Heart left ventricle (tissue), 16 donors: ENCODE measurements at places on chromosomes 3 and 15. TPM values are rescaled to one million over a fixed set of nuclear protein-coding genes. Genes with fewer than 3 reads are reported as not detected.

DNA sequence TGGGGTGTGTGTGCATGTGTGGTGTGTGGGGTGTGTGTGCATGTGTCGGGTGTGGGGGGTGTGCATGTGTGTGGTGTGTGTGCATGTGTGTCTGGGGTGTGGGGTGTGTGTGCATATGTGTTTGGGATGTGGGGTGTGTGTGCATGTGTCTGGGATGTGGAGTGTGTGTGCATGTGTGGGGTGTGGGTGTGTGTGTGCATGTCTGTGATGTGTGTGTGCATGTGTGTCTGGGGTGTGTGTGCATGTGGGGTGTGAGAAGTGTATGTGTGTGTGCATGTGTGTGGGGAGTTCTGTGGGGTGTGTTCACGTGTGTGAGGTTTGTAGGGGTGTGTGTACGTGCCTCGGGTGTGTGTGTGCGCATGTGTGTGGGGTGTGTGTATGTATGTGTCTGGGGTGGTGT is 6.7 kb upstream of the OCA2 start:
- DNase-seq = no peak

The BSN gene
- total RNA-seq = 1.6 TPM

- no peak for DNase-seq
These were observed 60.3 kb upstream of the UBE2Q2 start for GRCh38 chr15:75782926-75783325.

GRCh38 chr3:15514663-15515340 is 6.7 kb downstream of the COLQ start:
- no peak for DNase-seq

DNA sequence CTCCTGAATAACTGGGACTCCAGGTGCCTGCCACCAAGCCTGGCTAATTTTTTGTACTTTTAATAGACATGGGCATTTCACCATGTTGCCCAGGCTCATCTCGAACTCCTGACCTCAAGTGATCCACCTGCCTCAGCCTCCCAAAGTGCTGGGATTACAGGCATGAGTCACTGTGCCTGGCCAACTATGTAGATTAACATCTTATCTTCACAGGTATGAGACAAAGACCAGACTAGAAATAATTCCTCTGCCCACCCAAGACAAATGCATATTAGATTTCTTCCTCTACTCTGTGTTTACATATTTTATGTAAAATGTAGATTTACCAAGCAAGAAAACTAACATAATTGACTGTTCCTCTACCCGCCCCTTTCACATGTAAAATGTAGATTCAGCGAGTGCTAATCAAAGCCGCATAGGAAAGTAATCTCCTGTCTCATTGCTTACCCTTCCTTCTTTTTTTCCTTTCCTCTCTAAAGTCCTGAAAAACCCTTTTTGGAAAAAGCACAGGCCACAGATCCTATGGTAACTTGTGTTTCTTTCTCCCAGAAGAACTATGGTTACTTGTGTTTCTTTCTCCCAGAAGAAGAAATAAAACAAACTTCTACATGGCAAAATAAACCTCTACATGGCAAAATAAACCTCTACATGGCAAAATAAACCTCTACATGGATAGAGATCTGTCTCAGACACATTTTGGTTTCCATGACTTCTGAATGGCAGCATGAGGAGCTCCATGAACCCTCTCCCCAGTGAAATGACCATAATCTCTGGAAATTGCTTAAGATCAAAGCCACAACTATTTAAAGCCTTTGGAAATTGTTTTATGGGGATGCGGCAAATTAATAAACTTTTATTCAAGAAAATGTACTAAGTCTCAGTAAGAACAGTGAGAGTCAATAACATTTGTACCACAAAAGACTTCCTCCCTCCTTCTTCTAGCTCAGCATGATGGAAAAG is 9.1 kb upstream of the ABHD2 start:
- DNase-seq = no peak

The GASK1A gene
- 0.69 TPM for total RNA-seq

DNA sequence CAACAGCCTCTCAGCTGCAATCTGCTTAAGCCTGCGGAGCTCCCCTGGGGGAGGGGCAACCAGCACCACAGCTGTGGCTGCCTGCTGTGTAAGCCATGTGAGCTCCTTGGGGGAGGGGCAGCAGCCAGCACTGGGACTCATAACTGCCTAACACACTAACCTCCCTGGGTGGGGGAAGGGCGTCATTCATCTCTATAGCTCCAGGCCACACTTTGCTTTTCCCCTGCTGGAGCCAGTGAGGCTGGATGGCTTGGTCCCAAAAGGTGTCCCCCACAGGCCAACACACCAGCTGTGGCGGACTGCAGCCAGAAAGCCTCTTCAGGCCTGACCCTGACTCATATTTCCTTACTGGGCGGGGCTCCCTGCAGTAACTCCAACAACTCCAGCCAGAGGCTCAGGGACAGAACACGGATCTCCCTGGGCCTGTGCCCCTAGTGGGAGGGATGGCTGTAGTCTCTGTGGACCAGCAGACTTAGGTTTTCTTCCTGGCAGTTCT is 129.8 kb downstream of the PPM1L start:
- peak; percentile 84 for DNase-seq

The MYEF2 gene
- total RNA-seq = 15.7 TPM

- no peak for DNase-seq
These were observed 39.3 kb upstream of the USP3 start for GRCh38 chr15:63465104-63465503.

The NECTIN3 gene
- 7.9 TPM for total RNA-seq

GRCh38 chr3:86481636-86482035 is 509.3 kb downstream of the VGLL3 start:
- DNase-seq = no peak

The ECE2 gene
- total RNA-seq = not detected
